Suprapubic skin (tissue), 4 donors: ENCODE measurements at places on chromosomes 4 and X. TPM values are rescaled to one million over a fixed set of nuclear protein-coding genes. Genes with fewer than 3 reads are reported as not detected.

EDA gene
- total RNA-seq = 6.6 TPM

ATP11C gene
- total RNA-seq = 19.5 TPM

HS3ST1 gene
- total RNA-seq = 0.40 TPM

F9 gene
- total RNA-seq = not detected

PRSS12 gene
- total RNA-seq = 9.5 TPM

MAGEE2 gene
- not detected for total RNA-seq

TBX22 gene
- not detected for total RNA-seq

HSD17B10 gene
- total RNA-seq = 106 TPM

F11 gene
- total RNA-seq = not detected

CSN1S1 gene
- not detected for total RNA-seq

ZNF711 gene
- 3.4 TPM for total RNA-seq

DGAT2L6 gene
- 14.8 TPM for total RNA-seq

XK gene
- 2.3 TPM for total RNA-seq

IL2 gene
- not detected for total RNA-seq

GRPR gene
- not detected for total RNA-seq

ARHGAP36 gene
- total RNA-seq = not detected

RBM46 gene
- not detected for total RNA-seq

ELMOD2 gene
- total RNA-seq = 20.8 TPM

NDP gene
- total RNA-seq = 0.64 TPM

CLDN22 gene
- not detected for total RNA-seq

ERAS gene
- not detected for total RNA-seq

PHKA1 gene
- 3.9 TPM for total RNA-seq

BMPR1B gene
- total RNA-seq = 0.48 TPM

BTK gene
- total RNA-seq = 2.0 TPM

PCDH18 gene
- total RNA-seq = 6.9 TPM

MAP3K15 gene
- total RNA-seq = not detected

DCAF12L1 gene
- not detected for total RNA-seq

CLIC2 gene
- 7.1 TPM for total RNA-seq

PGK1 gene
- total RNA-seq = 147 TPM

RTL9 gene
- not detected for total RNA-seq

FAM47E gene
- total RNA-seq = 0.34 TPM

MOB1B gene
- total RNA-seq = 16.5 TPM

ANKRD50 gene
- total RNA-seq = 40.2 TPM

MAGEA12 gene
- not detected for total RNA-seq

HDX gene
- total RNA-seq = 0.19 TPM

FAM9A gene
- total RNA-seq = not detected

MAP7D2 gene
- 1.4 TPM for total RNA-seq

CD38 gene
- 0.38 TPM for total RNA-seq

SLC7A11 gene
- total RNA-seq = 2.1 TPM

SPANXB1 gene
- not detected for total RNA-seq

CT45A3 gene
- not detected for total RNA-seq

GRPEL1 gene
- total RNA-seq = 20.7 TPM

GYPE gene
- total RNA-seq = not detected

RHOXF2 gene
- not detected for total RNA-seq

NAP1L3 gene
- total RNA-seq = 1.4 TPM

C4orf36 gene
- total RNA-seq = not detected

RENBP gene
- 6.0 TPM for total RNA-seq

NDNF gene
- 5.4 TPM for total RNA-seq

ZFP92 gene
- total RNA-seq = not detected

NPNT gene
- 6.6 TPM for total RNA-seq

CPLX1 gene
- 0.44 TPM for total RNA-seq

TBC1D8B gene
- total RNA-seq = 2.3 TPM

ACSL4 gene
- total RNA-seq = 45.9 TPM

VCX2 gene
- total RNA-seq = not detected

PGRMC1 gene
- 92.7 TPM for total RNA-seq
